ENCODE measurements at places on chromosomes 12 and 14.

DNA sequence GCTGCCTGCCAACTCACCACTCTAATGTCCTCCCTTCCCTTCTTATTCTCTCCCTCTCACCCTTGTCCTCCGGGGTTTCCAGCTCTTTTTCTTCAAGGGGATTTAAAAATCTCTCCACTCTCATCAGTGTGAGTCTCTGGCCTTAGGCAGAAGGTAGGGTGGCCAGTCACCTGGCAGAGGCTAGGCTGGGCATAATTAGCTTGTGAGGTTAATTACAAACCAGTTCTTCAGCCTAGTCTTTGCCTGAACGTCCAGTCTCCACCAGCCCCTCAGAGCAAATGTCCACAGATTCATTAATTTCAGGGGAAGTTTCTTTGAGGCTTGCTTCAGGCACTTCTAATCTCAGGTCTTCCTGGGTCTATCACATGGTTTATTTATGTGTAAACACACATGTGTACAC is 6.7 kb downstream of the KRT7 start:
- no peak for DNase-seq

- DNase-seq = no peak
These were observed 306.1 kb downstream of the DAD1 start for GRCh38 chr14:22282949-22283348.

DNA sequence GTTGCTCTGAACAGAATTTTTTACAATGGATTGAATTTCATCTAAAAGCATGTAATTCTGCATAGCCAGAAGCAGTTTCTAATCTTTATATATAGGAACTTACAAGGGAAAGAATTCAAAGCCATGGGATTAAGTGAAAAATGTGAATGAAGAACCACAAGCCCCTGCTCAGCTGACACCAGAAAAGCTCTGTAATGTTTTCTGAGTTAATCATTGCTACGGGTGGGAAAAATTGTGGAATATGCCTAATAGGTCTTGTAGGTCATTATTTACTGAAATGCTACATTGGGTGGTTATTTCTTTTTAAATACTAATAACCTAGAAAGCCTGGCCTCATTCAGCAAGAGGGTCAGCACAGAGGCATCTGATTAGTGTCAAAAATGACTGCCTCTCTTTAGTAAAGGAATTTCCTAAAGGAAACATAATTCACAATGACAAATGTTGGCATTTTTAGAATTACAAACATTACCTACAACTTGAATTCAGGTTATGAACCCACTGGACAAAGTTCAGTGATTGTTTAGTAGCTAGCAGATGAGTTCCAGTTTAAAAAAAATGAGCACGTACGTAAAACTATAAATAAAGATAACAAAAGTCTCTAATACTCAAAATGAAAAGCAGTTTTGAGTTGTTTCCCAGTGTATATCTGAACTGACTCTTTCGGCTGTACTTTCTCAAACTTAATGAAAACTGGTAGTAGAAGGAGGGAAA is 75.3 kb downstream of the BMP4 start:
- DNase-seq = no peak

DNA sequence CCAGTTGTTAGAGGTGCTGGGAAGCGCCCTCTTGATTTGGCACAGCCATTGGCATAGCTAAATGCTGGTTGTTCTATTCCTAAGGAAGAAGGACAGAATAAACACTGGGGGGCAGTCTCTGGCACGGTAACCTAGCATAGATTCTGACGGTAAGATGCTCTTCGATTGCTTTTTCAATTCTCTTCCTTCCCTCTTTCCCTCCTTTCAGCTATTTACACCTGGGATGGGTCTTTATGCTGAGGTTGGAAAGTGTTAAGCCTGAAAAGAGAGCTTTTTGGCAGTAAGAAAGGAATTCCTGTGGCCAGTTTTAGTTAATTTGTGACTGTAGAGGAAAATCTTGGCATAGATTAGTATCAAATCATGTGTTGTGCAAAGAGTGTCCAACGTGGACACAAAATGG is 162.8 kb downstream of the SNAPC1 start:
- DNase-seq = no peak

DNA sequence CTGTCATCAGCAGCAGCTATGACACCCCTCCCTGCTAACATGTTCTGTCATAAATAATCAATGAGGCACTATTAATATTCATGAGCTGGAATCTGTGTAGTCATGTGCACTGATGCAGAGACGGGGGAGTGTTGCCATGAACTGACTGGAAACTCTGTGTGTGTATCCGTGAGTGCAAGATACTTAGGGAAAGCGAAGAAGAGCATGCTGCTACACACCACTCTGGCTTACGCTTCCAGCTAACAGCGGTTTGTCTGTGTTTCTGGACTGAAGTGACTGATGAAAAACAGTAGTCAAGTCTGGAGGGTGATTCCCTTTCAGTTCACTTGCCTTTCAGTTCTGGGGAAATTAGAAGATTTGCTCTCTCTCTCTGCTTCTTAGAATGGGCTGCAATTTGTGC is 249.4 kb downstream of the PDZRN4 start:
- DNase-seq = no peak

- DNase-seq = no peak
These were observed 391.4 kb downstream of the C12orf75 start for GRCh38 chr12:105721891-105722290.

- no peak for DNase-seq
These were observed 8.6 kb downstream of the RMST start for GRCh38 chr12:97471194-97471593.

DNA sequence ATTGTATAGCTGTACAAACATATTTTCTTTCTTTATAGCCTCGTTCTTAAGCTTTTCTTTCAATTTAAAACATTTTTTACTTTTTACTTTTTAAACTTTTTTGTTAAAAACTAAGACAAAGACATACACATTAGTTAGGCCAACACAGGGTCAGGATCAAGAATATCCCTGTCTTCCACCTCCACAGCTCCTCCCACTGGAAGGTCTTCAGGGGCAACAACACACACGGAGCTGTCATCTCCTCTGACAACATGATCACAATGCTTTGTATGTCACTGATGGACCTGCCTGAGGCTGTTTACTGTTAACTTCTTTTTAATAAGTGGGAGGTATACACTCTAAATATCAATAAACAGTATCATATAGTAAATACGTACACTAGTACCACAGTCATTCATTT is 191.3 kb downstream of the SYT10 start:
- DNase-seq = no peak

DNA sequence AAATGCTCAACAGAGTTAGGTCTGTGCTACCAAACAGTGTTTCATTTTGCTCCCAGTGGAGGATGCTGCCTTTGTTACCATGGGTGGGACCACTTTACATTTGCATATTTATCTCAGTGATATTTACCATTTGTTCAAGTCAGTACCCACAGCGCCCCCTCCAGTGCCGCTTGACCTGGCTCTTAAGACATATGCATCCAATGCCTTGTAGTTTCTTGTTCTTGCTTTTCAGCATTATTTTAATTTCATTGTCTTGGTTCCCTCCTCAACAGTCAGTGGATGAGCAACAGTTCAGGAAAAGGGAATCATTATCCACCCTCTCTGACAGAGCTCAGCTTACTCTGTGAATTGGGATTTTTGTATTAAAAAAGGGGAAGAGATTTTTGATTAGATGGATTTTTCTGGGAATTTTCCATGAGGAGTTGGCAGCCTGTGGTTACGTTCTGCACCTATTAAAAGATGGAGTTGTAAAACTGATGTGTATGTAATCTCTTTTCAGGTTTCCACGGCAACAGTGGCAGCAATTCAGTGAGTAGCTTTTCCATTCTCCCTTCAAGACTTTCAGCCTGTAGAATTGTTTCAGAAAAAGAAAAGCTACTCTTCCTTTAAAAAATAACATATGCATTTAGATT is 240.5 kb upstream of the DAAM1 start:
- DNase-seq = no peak

DNA sequence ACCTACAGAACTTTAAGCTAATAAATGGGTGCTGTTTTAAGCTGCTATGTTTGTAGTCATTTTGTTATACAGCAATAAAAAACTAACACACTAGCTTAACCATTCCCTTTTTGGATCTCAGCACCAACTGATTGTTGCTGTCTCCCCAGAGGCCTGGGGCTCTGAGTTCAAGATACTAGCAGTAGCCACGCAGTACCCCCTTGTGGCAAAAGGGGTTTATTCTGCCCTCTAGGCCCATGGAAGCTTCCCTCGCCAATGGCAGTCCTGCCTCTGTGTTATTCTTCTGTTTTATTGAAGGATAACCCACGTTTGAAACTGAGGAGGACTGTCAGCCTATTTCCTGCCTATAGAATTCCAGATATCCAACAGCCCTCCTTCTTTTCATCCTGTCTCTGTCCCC is 455.3 kb upstream of the ATP2B1 start:
- DNase-seq = no peak

GRCh38 chr12:56571121-56571520 is 49.5 kb downstream of the RBMS2 start:
- DNase-seq = no peak

DNA sequence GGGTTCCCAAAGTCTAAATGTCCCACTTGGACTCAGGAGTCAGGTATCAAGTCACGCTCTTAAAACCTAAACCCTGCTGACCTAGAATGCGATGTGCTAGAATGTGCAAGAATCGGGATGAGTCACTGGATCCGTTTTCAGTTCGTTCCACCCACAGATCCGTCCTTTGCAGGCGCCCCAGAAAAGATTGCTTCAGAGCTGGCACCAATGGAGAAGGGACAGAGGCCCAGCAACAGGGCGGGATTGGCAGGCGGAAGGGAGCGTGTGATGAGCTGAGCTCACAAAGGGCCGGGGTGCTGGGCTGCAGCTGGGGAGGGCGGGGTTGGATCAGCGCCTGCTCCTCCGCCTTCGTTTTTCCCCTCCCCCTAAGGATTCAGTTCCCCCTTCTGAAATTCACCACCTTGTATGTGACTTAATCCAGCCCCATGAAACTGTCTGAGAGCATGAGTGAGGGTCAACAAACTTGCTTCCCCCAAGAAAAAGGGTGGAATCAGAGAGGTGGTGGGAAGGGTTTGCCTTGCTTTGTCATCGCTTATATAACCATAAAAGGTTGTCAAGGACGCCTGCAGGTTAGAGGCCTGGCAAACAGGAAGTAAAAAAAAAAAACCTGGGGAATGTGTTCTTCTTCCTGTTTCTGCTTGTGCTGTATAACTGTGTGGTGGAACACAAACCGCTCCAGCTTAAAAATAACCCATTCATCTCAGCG is 2.8 kb upstream of the UBC start:
- peak; percentile 96 for DNase-seq

- no peak for DNase-seq
These were observed 21.8 kb downstream of the MGAT4C start for GRCh38 chr12:86234316-86234855.

DNA sequence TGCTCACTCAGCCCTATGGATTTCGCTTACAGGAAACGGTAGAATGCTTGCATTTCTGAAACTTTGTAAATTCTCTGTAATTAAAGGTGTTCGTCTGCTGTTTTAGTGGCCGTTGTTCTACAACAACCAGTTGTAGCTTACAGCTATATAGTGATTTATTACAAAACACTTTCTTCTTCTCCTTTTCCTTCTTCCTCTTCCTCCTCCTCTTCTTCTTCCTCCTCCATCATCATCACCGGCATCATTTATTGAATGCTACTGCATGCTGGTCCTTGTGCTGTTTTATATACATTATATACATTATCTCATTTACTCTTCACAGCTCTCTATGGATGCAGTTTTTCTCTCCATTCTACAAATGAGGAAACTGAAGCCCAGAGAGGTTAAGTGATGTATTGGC is 6.4 kb downstream of the ETV6 start:
- DNase-seq = no peak

GRCh38 chr12:43159506-43159905 is 392.5 kb downstream of the ADAMTS20 start:
- DNase-seq = no peak

GRCh38 chr14:95294834-95295599 is 24.7 kb downstream of the CLMN start:
- no peak for DNase-seq

DNA sequence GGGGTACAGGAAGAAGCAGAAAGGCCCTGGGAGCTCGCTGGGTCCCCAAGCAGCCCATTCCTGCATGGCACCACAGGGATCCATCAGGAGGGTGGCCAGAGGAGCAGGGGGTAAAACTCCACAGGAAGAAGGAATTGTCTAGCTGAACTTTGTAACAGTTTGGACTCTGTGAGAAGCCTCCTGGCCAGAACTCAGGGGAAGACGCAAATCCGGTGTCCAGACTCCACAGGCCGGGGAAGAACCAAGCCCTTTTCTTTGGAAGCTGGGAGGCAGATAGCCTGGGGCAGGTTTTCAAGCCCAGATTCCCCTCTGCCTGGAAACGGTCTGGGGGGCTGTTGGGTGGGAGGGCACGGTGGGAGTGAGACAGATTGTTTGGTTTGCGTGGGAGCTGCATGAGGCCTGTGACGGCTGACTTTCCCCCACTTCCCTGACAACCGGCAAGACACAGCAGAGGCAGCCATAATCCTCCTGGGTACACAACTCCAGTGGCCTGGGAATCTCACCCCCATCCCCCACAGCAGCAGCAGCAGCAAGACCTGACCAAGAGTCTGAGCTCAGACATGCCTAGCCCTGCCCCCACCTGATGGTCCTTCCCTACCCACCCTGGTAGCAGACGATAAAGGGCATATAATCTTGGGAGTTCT is 16.7 kb downstream of the GPHB5 start:
- no peak for DNase-seq

DNA sequence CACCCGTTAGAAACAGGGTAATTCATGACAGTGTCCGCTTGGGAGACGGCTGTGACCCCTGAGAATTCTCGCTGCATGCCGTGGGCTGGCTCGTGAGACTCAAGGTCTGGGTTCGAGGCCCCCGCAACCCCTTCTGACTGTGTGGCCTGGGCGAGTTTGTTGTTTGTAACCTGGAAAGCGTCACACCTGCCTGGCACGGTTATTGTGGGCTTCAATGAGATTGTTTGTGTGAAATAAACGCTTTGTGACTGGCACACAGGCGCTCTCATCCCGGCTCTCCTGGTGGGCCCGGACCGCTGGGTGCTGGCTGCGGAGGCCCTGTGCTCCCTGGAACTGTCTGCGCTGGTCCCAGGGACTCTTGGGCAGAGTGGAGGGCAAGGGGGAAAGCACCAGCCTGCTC is 33.9 kb downstream of the MEG3 start:
- DNase-seq = no peak

DNA sequence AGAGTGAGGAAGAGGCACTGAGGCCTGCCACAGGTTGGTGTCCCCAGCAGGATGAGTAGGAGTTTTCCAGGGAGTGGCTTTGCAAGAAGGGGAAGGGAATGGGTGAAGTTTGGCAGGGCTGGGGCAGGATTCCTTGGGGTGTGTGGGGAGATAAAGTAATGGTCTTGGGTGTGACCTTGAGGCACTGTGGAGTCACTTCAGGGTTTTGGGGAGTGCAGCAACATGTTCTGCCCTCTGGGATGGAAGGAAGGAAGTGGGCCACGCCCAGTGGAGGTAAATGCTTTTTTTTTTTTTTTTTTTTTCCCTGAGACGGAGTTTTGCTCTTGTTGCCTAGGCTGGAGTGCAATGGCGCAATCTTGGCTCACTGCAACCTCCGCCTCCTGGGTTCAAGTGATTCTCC is 108.9 kb downstream of the ADCK1 start:
- DNase-seq = no peak

- DNase-seq = no peak
These were observed 160.2 kb downstream of the RIMBP2 start for GRCh38 chr12:130555628-130556485.

DNA sequence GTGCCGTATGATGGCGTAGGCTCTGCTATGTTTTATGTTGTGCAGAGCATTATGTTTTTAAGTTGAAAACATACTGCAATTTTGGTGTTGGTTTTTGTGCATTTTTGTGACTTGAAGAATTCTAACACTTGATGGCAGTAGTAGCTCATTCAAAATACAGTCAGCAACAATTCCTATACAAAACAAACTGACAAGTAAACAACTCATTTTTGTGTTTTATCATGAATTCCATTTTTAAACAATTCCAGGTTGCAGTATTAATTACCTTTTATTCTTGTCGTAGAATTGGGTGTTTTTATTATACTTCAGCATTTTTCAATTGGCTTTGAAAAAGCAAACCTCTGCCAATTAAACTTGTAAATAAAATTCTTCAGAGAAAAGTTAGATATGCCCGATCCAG is 4.1 kb upstream of the CCER1 start:
- DNase-seq = no peak

All from stimulated activated naive CD8-positive, alpha-beta T cell treated with anti-CD3 and anti-CD28 coated beads, Interleukin-15, amount 100 ng/mL, for 72 hours (primary cell).